ENCODE measurements at places on chromosomes 7 and 10.

DNA sequence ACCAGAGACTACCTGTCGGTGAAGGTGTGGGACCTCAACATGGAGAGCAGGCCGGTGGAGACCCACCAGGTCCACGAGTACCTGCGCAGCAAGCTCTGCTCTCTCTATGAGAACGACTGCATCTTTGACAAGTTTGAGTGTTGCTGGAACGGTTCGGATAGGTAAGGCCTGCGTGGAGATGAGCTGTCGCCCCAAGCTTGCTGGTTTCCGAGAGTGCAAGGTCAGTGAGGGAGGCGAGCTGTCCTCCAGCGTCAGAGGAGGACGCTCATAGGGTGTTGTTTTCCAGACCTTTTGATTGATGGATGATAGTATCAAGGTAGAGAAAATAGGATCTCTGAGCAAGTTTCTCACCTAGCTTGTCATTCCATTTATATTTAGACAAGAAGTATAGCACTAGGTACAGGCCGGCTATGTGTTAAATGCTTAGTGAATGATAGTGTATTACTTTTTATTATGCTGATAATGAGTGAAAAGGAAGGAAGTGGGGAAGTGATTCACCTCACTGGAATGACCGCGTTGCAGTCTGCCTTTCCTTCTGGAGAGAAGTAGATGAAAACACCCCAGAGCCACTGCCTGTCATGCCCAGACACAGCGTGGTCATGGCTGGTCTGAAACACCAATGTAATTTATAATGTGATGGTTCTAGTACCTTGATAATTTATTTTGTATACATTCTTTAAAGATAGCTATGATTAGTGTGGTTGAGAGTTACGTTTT, 33.9 kb downstream of the BNIP3 start:
- DNase-seq, result no peak

DNA sequence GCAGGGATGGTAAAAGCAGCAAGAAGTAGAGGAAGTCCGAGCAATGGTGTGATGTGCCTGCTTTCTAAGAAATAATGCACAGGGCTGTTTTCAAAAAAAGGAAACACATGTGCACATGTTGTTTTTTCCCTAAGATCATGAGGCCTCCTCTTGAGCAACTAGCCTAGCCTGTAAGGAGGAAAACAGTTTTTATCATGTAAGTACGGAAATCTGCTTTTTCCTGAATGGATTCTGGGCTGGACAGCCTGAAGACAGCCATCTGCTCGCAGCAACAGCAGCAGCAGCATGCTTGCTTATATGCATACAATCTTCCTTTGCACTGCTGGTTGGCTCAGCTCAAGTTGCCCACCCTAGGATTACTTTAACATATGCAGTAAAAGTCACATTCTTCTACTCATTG, 87.1 kb downstream of the HIBADH start:
- DNase-seq, result no peak

DNA sequence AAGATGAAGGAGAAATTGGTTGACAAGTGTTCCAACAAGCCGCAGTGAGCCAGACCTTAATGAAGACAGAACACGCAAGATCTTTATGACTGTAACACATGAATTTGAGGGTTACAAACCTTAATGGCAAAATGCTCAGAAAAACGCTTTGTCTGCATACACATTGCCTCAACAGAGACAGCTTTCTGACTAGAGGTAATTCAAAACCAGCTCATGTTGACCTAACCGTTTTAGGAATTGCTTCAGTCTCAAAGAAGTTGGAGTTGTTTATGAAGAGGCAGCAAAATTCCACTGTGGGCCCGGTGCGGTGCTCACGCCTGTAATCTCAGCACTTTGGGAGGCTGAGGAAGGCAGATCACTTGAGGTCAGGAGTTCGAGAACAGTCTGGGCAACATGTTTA, 2.2 kb upstream of the GTF2I start:
- no peak for DNase-seq

- no peak for DNase-seq
These were observed 146.1 kb downstream of the ABCA13 start for GRCh38 chr7:48317360-48317759.

- DNase-seq, result no peak
These were observed 14.5 kb downstream of the CFAP46 start for GRCh38 chr10:132927824-132928223.

DNA sequence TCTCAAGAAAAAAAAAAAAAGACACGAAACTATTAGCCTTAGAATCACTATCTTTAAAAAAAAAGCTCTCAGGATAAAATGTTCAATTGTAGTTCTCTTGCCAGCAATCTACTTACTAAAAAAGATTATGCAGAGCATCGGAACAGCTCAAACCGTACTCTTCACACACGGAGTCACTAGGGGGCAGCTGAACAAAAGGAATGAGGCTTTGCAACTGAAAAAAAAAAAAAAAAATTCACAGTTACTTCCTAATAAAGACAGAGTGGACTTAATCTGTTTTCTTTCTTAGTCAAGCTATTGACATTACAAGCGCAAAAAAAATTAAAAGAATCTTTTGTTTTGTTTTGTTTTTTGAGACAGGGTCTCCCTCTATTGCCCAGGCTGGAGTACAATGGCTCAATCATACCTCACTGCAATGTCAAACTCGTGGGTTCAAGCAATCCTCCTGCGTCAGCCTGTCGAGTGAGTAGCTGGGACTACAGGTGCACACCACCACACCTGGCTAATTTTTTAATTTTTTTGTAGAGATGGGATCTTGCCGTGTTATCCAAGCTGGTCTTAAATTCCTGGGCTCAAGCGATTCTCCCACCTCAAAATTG, 11.5 kb downstream of the PMS2 start:
- no peak for DNase-seq

- DNase-seq, result no peak
These were observed 58.3 kb upstream of the HECW1 start for GRCh38 chr7:43054052-43054722.

DNA sequence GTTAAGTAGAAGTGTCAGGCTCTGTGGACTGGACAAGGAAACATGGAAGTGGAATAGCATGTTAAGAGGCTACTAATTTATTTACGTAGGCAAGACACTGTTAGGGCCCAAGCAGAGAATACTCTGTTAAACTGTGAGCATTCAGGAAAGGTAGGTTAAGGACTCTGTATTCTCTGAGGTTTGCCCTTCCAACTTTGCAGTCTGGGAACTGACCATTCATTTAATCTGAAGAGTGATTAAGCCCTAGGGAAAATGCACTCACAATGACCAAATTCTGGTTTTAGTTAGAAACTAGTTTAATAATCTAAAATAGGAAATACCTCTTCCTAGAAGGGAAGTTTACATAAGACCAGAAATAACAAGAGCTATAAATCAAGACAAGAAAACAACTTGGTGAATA, 266.6 kb downstream of the SUGCT start:
- no peak for DNase-seq

- no peak for DNase-seq
These were observed 522 bp downstream of the CCL24 start for GRCh38 chr7:75813084-75813483.

GRCh38 chr10:122112021-122112616, 123.2 kb downstream of the TACC2 start:
- no peak for DNase-seq

GRCh38 chr10:57979956-57980355, 287.7 kb downstream of the IPMK start:
- no peak for DNase-seq

- DNase-seq, result no peak
These were observed 186.9 kb upstream of the ADO start for GRCh38 chr10:62617652-62618051.

GRCh38 chr7:54632696-54633095, 90.5 kb downstream of the VSTM2A start:
- no peak for DNase-seq

- peak; percentile 39 for DNase-seq
These were observed 30.2 kb upstream of the ABI1 start for GRCh38 chr10:26890956-26891355.
